ENCODE measurements at places on chromosomes 5 and 9.

DNA sequence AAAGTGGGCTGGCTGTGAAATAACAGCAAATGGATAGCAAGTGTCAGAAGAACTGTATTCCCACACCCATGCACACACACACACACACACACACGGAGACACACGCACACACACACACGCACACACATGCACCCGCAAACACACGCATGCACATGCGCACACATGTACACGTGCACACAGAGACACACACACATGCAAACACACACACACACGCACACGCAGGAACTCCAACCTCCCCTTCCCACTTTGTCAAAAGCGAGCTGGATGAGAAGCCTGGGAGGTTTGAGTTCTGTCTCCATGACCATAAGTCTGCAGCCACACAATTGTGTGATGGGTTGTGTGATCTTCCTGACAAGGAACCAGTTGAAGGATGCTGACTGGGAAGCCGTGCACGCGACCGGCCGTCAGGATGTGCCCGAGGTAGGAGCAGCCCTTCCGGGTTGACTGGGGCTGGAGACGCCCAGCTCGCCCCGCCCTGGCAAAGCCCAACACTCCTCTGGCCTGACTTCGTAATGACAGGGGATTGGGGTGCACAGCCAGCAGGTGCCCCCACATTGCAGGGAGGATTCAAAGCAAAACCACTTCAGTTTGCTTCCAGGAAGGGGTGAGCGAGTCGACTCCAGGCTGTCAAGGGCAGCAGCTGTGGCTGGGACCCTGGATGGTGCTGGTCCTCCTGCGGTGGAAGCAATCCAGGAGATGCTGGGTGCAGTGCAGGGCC is 29.3 kb upstream of the NKD2 start:
- DNase-seq = no peak

- no peak for DNase-seq
Observed at GRCh38 chr9:77866878-77867277, 164.7 kb downstream of the GNAQ start.

DNA sequence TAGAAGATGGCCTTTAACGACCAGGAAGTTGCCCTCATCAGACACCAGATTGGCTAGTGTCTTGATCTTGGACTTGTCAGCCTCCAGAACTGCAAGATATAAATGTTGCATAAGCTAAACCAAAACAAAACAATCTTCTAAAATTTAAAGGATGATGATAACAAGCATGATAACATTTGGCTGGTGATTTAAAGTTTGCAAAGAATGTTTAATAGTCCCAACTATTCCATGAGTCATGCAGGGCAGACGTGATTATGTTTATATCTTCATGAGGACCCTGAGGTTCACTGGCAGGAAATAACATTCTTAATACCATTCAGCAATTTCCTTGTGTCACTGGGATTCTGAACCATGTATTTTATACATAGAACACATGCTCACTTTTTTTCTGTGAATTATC is 319.8 kb downstream of the HCN1 start:
- DNase-seq = no peak

DNA sequence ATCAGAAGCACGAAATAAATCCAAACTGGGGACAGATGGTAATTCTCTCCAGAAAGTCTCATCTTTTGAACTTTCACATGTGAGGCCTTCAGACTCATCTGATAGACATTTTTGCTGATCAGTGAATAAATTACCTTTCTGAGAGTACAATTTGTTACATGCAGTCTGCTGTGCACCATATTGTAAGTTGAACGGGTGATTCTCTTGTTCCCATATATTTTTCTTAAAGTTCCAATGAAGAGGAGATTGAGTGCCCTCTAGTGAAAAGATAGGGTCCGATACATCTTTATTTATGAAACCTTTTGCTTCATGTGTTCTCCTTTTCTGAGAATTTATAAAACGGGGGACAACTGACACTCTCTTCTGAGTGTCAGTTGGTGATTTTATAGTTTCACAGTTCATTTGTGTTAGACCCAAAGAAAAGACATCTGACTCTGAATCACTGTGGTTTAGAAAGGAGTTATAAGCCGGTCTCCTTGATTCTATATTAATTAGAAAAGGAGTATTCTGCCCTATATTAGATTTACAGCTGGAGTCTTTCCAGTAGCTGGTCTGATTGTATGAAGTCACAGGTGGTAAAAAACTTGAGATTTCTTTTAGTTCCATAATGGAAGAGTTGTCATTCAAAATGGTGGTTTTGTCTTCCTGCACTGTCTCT is 30.4 kb downstream of the GNG10 start:
- no peak for DNase-seq

DNA sequence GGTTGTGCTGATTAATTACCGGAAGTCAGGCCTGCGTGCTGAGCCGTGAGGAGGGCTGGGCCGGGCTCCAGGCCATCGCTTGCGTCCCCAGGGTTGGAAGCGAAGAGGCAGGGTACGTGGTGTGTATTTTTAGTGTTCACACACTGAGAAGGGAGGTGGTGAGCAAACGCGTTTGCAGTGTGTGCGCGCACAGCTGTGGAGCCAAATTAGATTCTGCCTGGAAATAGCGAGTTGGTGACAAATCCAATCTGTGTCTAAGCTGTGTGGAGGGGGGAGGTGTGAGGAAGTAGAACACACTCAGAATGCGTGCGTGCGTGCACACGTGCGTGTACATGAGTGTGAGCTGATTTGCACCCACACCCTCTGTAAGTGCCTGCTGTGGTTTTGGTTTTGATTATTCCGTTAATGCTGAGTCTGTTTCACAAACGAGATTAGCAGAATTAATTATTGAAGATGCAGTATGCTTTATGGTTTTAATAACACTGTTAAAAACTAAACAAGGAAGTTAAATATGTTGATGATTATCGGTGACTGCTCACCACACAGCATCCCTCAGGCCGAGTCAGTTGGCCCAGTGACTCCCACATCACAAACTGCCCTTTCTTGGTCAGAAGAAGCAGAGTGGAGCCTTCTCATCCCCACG is 111.8 kb upstream of the FCN2 start:
- no peak for DNase-seq

DNA sequence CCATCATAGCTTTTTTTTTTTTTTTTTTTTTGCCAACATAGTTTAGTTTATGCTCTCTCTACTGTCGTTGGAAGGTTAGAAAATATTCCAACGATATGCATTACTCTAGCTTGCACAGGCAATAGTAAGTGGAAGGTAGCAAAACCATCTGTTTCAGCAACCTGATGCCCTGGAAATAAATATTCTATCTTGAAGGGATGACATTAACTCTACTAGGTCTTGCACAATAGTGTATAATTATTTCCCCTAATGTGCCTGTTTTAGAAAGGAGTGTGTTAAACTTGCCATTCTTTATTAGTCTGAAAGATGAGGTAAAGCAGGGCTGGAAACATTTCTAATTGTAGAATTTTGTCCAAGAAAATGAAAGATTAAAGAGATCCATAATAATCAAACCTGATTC is 111.0 kb downstream of the PCSK5 start:
- DNase-seq = no peak

GRCh38 chr9:40927260-40927631 is 201.2 kb downstream of the FOXD4L6 start:
- no peak for DNase-seq

DNA sequence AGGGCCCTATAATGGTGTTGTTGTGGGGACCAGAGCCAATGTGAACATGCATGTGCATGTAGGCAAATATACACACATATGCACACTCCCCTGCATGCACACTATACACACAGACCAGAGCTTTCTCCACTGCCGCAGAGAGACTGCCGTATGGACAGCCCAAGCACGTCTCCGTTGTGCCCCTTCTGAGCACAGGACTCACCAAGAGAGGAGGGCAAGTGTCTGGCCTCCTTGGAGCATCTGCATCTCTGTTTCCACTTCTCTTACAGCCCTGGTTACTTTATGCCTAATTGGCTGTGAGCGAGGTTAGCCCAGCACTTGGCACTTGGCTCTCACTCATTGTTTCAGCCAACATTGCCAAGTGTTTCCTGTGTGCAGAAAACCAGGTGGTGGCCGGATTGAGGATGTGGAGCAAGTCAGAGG is 30.4 kb downstream of the CSF2 start:
- DNase-seq = no peak

DNA sequence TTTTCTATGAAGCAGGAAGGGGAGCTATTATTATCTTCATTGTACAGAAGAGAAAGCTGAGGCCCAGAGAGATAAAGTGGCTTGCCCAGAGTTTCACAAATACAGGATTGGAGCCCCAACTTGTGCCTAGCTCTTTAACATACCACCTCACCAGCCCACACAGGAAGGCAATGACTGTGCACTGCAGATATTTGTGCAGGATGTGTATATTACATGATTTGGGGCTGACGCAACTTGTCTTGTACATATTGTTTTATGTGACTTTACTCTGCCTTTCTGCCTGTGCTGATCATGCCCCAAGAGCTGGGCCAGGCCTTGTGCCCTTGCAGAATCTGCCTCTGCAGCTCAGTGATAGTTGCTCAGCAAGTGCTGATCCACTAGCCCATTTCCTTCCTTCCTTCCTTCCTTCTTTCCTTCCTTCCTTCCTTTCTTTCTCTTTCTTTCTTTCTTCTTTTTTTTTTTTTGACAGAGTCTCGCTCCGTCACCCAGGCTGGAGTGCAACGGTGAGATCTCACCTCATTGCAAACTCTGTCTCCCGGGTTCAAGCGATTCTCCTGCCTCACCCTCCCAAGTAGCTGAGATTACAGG is 106.6 kb upstream of the TBCA start:
- no peak for DNase-seq

DNA sequence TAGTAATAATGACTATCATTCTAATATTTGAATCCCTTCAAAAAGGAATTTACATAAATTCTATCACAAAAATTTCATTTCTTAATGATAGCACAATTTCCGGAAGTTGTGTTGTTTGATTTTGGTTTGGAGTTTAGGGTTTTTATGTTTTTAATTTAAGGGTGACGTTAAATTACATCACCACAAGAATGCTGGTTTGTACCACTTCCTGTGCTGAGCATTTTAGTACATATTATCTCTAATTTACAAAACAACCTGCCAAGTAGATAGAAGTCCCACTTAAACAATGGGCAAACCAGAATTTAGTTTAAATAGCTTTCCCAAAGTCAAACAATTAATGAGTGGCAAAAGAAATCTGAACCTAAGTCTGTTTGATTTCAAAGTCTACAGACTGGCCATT is 63.4 kb downstream of the DENND1A start:
- DNase-seq = no peak

- DNase-seq = no peak
Observed at GRCh38 chr5:43051684-43052083, 11.6 kb upstream of the ANXA2R start.

DNA sequence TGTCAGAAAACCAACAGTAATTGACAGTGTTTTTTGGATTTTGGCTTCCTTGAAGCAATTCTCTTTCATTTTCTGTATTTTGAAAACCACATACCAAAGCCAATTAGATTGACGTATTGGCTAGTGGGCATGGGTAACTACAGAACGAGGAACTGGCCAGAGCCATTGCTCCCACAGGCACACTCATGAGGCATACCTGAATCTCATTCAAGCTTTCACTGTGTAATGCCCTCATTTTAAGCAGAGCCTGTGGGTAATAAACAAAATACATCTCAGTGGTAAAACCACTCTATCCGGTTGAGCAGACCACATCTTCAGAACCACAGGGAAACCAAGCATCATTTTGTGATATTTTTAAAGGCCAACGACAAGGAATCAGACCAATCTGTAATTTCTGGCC is 394.1 kb downstream of the ZNF608 start:
- no peak for DNase-seq

GRCh38 chr5:78553580-78554353 is 94.8 kb downstream of the LHFPL2 start:
- DNase-seq = no peak

GRCh38 chr5:145237843-145238242 is 597.3 kb downstream of the PRELID2 start:
- no peak for DNase-seq

- no peak for DNase-seq
Observed at GRCh38 chr5:135106610-135107471, 72.8 kb upstream of the PITX1 start.

DNA sequence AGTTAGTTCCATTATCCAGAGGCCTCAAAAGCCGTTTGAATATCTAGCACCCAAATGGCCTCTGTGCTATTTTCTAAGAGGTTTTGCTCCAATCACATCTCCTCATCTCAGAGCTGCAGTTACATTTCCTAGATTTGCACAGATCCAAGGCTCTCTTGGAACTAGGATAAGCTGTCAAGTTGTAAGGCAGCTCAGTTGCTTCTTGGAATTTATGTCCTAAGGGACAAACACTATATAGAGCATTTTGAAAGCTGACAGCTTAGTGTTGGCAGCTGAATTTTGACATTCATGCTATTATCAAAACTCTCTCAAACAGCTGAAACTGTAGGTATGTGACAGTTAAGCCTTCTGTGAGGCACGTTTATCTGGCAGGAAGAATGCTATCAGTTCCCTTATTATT is 97.0 kb downstream of the MACIR start:
- no peak for DNase-seq

- no peak for DNase-seq
Observed at GRCh38 chr5:17878541-17878940, 244.3 kb downstream of the TAF11L14 start.

GRCh38 chr9:108525186-108525585 is 330.6 kb downstream of the ACTL7B start:
- no peak for DNase-seq

DNA sequence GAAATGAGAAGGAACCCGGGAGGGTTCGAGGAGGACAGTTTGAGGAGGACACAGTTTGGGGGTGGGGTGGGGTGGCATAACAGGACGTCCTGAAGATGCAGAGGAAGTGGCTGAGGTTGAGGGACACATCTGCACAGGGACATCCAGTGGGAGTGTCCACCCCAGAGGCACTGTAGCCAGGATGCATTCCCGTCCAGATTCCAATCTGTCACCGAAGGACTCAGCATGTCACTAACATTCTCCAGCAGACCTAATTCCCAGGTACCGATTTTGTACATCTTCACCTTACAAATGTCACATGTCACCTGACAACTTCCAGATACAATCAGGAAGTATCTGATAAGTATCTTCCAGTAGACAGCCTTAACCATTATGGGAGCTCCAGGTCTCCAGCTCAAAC is 42.6 kb downstream of the EPB41L4B start:
- DNase-seq = no peak

DNA sequence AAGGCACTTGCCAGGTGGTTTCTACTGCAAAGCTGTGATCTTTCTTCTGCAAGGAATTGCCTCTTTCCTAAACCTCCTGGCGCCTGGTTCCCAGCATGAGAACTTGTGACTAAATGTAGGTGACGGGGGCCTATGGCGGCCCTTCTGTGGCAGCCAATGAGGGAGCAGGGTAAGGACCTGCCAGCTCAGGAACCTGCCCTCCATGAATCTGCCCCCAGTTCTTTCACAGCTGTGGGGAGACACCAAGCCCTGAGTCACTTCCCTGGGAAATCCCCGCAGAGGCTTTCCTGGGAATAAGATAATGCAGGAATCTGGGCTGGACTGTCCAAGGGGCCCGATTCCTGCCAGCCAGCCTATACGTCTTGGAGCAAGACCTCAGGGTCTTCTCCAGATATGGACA is 56.7 kb upstream of the CTNNA1 start:
- DNase-seq = no peak

- no peak for DNase-seq
Observed at GRCh38 chr5:147565524-147565923, 55.7 kb upstream of the DPYSL3 start.

DNA sequence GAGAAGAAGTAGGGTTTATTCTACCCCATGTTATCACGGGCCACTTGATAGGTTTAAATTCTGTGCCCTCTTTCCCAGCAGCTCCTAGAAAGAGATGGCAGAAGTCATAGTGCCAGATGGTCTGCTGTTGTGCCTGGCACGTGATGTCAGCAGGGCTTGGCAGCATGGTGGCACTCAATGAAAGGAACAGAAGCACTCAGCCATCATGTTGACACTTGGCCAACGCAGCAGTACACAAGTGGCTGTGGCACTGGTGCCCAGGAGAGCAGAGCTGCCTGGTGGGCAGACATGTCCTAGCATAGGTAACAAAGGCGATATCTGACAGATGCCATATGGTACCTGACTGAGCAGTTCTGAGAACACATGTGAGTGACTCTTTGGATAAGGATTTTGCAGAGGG is 796.4 kb upstream of the ACO1 start:
- no peak for DNase-seq
